ENCODE measurements at places on chromosomes 11 and 22. TPM values are rescaled to one million over a fixed set of nuclear protein-coding genes. Genes with fewer than 3 reads are reported as not detected.

The CPT1B gene
- 15.7 TPM for total RNA-seq

The OLFML1 gene
- total RNA-seq: not detected

The ISX gene
- total RNA-seq: not detected

The USH1C gene
- total RNA-seq: 0.71 TPM

The KCNJ5 gene
- 0.07 TPM for total RNA-seq

The MS4A12 gene
- not detected for total RNA-seq

The SLC17A6 gene
- not detected for total RNA-seq

The FGF4 gene
- not detected for total RNA-seq

The MS4A2 gene
- total RNA-seq: not detected

The GRIA4 gene
- not detected for total RNA-seq

The DMC1 gene
- 3.5 TPM for total RNA-seq

The PANX2 gene
- total RNA-seq: 7.5 TPM

The KCTD14 gene
- total RNA-seq: 1.6 TPM

Measured in A549 treated with DMSO at 1 μM for 4 hours (cell line).